ENCODE measurements at places on chromosomes 1 and 21.

GRCh38 chr1:53862507-53862906 is 24.4 kb upstream of the NDC1 start:
- no peak for DNase-seq

- DNase-seq = no peak
Observed at GRCh38 chr1:225354906-225355305, 72.9 kb downstream of the LBR start.

DNA sequence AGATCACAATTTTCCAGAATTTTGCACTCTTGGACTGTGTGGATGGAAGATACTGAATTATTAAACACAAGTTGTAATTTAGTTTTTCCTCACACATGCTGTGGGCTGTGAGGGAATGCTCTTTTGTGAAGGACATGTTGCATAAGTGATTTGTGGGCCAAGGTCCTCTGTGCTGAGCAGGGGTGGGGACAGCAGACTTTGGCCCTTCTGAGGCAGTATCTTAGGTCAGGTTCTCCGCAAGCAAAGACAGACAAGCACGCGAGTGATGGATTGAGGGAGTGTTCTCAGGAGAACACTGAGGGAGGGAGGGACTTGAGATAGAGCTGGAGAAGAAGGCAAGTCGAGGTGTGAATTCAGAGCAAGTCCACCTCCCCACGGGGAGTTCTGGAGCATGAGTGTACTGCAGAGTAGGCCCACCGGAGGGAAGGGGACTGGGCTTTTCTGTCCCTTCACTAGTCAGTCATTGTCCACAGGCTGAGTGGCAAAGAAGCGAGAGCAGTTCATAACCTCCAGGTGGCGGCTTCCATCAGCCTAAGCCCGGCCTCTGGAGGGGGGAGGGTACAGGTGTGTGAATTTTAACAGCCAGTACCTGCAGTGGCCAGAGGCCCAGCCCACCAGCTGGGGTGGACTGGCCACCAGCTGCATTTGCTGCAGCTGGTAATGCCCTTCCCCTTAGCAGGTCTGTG is 19.1 kb upstream of the CD101 start:
- no peak for DNase-seq

- DNase-seq = no peak
Observed at GRCh38 chr21:24552491-24552890, 1054.8 kb downstream of the MRPL39 start.

GRCh38 chr1:248670003-248670402 is 14.7 kb upstream of the OR2T27 start:
- no peak for DNase-seq

GRCh38 chr1:208237241-208237640 is 6.9 kb downstream of the PLXNA2 start:
- no peak for DNase-seq

GRCh38 chr21:42423197-42423675 is 19.5 kb downstream of the UBASH3A start:
- DNase-seq = no peak

DNA sequence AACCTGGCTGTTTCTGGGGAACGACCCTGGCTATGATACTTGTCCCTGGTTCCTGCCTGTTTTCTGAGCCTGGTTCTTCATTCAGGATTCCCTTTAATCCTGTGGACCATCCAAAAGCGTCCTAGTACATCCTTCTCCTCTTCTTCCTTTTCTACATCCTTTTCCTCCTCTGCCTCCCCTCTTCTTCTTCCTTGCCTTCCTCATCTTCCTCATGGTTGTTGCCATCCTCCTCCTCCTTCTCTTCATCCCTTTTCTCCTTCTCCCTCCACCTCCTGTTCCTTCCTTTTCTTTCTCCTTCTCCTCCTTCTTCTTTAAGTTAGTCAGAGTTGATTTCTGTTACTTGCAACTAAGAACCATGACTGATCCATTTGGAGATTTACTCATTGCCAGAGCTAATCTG is 197.8 kb downstream of the FOXD2 start:
- DNase-seq = no peak

GRCh38 chr1:162258394-162258793 is 118.3 kb downstream of the SPATA46 start:
- no peak for DNase-seq

GRCh38 chr1:160207771-160208556 is 2.8 kb downstream of the PEA15 start:
- DNase-seq = no peak

- no peak for DNase-seq
Observed at GRCh38 chr1:3237994-3238702, 169.1 kb downstream of the PRDM16 start.

DNA sequence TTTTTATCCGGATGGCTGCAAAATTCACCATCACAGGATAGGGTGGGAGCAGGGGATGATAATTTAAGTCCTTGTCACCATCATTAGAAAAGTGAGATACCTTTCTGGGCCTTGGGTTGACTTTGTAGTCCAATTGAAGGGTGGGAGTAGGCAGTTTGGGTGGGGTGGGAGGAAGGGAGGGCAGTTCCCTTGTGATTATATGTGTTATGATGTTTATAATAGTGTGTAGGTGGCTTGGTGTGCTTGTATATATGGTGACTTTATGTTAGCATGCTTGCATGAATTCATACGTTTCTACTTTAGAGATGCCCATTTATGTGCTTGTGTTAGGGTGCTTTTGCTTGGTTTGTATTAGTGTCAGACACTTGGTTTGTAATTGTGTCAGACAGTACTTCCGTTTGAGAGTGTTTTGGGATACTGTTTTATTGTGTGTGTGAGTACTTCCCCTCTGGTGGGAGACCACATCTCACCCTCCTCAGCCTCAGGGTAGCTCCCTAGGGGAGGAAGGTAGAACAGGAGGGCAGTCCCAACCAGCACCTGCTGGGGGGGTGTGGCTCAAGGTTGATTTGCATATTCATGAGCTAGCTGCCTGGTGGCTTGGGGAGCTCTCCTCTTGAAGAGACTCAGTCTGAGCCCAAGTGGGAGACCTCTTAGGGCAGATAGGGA is 6.3 kb upstream of the POU3F1 start:
- no peak for DNase-seq

DNA sequence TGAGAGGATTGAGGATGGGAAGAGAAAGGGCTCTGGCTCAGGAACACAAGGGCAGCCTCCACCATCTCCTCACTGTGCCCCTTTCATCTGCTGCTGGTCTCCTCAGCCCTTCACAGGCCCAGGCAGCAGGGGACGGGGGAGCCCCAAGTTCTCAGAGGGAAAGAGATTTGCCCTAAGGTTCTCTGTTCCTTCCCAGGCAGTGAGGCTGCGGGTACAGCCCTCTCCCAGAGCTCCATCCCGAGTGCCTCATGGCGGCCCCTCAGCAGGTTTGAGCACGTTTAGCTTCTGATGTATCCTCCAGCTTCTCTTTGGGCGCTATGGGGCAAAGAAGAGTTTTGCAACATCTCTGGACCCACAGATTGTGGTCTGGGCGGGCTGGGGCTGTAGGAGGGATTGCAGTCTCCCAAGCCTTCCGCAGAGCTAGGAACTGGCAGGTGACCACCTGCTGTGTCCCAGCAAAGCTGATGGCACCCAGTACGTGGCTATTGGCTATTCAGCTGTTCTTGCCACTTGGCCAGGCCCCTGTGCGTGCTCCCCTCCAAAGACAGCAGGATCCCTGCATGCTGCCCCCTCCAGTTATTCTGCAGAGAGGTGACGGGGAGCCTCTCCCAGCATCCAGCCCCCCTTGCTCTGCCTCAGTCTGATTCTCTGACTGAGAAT is 10.1 kb downstream of the DISP3 start:
- no peak for DNase-seq

DNA sequence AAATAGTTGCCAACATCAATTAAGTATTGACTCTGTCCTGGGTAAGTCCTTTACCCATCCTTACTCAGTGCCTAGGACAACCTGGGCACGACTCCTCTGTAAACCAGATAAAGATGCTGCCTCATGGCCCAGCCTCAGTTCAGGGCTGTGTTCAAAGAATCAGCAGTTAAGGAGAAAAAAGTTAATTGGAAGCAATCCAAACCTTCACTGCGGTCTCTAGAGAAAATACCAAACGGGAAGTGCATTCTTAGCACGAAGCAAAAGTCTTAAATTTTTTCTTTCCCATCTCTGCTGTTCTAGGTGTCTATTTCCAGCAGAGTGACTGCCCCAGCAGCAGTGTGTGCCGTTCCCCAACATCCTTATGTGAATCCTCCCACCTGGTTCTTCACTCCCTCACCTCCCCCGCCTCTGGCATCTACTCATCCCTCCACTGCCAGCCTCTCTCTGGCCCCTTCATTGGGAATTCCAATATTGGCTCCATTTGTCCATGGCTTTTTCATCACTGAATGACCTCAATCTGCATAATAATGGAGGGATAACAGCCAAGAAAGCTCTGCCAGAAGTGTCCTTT is 23.2 kb downstream of the KANK4 start:
- peak; percentile 51 for DNase-seq

GRCh38 chr1:61322769-61323168 is 240.4 kb downstream of the NFIA start:
- no peak for DNase-seq

DNA sequence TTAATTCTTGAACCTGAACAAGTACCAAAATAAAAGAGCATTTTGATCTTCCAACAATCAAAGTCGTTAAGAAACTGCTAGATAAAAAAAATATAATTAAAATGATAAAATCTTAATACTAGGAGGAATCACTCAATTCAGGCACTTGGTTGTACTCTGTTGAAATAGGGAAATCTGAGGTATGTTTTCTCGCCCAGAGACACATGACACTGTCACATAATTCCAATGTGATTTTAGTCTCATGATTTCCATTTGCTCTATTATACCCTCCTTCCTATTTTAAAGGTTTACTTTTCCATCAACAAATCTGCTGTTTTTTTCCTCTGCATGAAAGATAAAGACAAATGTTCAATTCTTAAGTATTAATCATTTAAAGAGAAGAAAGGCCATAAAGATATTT is 97.6 kb downstream of the ZZZ3 start:
- DNase-seq = no peak

GRCh38 chr1:175976865-175977642 is 230.0 kb downstream of the COP1 start:
- no peak for DNase-seq

GRCh38 chr1:156436141-156437036 is 64.2 kb downstream of the MEF2D start:
- no peak for DNase-seq

DNA sequence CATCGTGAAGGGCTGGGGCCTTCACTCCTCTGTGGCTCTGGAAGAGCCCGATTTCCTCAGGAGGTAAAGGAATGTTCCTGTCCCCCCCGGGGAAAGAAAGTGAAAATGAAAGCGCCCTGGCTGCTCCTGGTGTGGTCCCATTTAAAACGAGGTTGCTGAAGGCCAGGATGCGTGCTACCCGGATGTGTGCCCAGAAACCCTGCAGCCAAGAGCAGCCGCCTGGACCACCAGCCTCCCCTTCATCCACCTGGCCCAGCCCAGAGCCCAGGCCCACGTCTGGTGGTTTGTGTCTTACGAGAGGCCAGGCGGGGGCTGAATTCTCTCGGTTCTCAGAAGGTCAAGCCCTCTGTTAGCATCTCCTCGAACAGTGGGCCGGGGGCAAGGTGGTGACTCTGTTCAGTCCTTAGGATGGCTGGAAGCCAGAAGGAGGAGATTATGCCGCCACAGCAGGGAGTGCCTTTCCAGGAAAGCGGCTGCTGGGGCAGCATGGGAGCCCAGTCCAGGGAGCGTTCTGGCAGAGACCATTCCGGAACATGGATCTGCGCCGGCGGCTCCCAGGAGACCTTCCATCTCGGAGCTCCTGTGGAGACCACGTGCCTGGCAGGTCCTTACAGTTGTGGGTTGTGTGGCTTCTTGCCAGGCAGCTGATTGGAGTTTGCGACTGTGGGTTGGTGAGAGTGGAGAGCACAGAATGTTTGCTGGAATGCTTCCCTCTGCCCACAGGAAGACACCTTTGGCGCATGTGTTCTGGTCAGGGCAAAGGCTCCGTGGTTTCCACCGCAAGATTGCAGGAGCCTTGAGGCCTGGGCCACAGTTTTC is 1.4 kb downstream of the GUK1 start:
- DNase-seq = no peak

- DNase-seq = no peak
Observed at GRCh38 chr21:31714741-31715365, 17.1 kb downstream of the SCAF4 start.

DNA sequence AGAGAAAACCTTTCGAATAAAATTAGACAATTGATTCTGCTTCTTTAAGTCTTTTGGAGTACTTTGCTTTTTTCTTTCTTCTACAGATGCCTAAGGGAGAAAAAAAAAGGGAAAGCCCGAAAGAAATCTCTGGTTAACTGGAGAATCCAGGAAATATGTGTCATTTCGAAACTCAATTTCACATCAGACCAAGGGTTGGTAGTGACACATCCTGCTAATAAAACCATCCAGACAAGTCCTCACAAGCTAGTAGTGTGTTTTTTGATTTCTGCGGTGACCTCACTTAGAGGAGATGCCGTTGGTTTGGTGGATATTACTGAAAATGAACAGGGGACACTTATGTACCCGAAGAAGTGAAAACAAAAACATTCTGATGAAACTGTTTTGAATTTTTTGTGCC is 726.5 kb upstream of the ADAMTS5 start:
- peak; percentile 72 for DNase-seq

- DNase-seq = no peak
Observed at GRCh38 chr1:57659804-57660203, 235.9 kb upstream of the DAB1 start.

DNA sequence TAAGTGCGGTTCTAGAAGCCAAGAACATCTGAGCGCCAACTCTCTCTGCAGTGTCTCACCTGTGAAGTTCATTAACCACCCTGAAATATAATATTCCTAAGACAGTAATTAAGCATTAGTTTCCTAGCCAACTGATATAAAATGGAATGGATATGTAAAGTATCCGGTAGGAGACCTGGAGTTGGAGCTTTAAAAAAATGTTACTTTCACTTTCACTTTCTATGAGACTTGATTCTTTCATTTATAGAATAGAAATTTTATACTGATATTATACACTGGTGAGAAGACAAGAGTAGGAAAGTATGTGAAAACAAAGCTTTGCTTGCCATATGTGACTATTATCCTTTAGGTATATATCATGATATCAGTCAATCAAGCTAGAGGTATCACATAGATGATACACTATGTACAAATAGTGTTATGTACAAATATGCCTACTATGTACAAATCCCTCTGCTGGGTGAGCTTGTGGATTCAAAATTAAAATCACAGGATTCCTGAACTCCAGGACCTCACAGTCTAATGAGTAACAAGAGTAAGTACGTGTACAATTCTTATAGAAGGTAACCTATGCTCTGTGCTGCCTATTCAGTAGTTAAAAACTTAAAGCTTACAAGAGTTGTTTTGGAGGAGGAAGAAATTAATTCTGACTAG is 934.2 kb downstream of the TTLL7 start:
- no peak for DNase-seq

DNA sequence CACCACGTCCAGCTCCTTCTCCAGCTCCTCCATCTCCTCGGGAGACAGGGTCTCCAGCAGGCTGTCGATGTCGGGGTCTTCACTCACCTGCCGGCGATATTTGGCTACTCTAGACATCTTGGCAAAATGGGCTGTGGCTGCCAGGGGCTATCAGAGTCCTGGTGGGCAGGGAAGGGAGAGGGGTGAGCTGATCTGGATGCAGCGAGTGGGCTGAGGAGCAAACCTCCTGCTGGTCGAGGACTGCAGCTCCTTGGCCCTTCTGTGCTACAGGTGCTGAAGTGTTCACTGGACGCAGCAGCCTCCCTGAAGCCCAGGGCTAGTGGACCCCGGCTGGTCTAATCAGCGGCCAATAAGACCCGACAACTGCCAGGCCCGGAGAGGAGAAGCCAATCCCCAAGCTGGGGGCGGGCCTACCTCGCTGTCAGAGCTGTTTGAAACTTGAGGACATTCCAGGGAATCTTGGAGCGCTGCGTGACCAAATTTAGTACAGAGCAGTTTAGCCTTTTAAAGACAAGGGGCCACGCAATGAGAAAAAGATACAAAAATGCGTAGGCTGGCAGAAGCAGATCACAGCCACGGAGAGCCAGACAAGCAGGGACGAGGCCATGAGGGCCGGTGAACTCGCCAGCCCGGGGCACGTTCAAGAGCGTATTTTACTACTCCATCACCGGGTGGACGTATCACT is at the start of gene LMOD1:
Gene LMOD1 (minus strand): TSS at position 325 of the 685 bp plus-strand sequence. CDS start 208 bp downstream, at position 117.
- DNase-seq = peak; percentile 72

Measured in urothelium cell line (cell line).